H9 (cell line): ENCODE measurements at places on chromosomes 1 and 21.

- H3K27ac ChIP-seq: no peak overlapping the region
- peaks cover 4% of the 10 kb centered on the region; the same call in 1 of the 3 replicates for H3K36me3 ChIP-seq
- no peak for DNase-seq
- H3K4me3 ChIP-seq: no peak overlapping the region; the same call in 2 of the 3 replicates
- H3K4me1 ChIP-seq: peaks cover 4% of the 10 kb centered on the region; the same call in 1 of the 2 replicates
- peaks cover 2% of the 10 kb centered on the region; the same call in 1 of the 2 replicates for H3K27me3 ChIP-seq
These were observed 55.2 kb downstream of the AJAP1 start for GRCh38 chr1:4709641-4710040.

- no peaks in the 10 kb centered on the region for H3K27me3 ChIP-seq
- no peak overlapping the region for H3K4me3 ChIP-seq
- no peak for DNase-seq
- H3K36me3 ChIP-seq: no peaks in the 10 kb centered on the region
- no peaks in the 10 kb centered on the region for H3K4me1 ChIP-seq
- no peak overlapping the region for H3K27ac ChIP-seq
These were observed 18.8 kb upstream of the C2CD2 start for GRCh38 chr21:41972511-41973205.

GRCh38 chr1:223713546-223714420, 1.4 kb downstream of the CAPN2 start:
- peaks cover 8% of the 10 kb centered on the region; the same call in 1 of the 2 replicates for H3K4me1 ChIP-seq
- peaks cover 25% of the 10 kb centered on the region; the same call in 1 of the 2 replicates for H3K27me3 ChIP-seq
- peaks cover 6% of the 10 kb centered on the region; the same call in 2 of the 3 replicates for H3K36me3 ChIP-seq

- H3K27me3 ChIP-seq: no peaks in the 10 kb centered on the region
- no peak overlapping the region for H3K27ac ChIP-seq
- no peaks in the 10 kb centered on the region for H3K4me1 ChIP-seq
- H3K36me3 ChIP-seq: no peaks in the 10 kb centered on the region
These were observed 143.0 kb upstream of the GRIK3 start for GRCh38 chr1:37177230-37177864.

- no peak for DNase-seq
- H3K36me3 ChIP-seq: peaks cover 6% of the 10 kb centered on the region
- no peaks in the 10 kb centered on the region for H3K27me3 ChIP-seq
- peaks cover 8% of the 10 kb centered on the region; the same call in 1 of the 2 replicates for H3K4me1 ChIP-seq
- no peak overlapping the region for H3K4me3 ChIP-seq
These were observed 75.0 kb downstream of the XCL2 start for GRCh38 chr1:168468822-168469221.

DNA sequence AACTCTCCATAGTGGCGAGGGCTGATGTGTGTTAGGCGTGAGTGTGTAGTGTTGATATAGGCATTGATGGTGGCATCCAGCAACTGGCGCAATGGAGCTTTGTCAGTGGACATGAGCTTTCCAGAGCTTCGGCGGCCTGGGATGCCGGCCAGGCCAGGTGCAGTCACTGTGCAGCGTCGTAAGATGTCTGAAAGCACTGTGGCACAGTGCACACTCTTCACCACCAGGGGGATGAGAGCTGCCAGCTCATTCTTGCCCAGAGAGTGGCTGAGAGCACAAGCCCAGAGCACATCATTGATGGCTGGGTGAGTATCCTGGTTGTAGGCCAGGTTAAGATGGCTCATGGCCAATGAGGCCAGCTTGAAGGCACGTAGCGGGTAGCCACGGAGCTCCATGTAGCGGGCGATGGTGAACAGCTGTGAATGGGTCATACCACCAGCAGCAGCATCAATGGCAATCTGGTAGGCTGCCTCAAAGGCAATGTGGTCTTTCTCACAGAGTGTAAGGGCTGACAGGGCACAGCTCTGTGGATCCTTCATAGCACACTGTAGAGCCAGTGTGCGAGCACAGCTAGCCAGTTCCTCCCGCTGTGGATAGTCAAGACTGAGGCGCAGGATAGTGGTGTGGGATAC, 6.7 kb downstream of the UROD start:
- H3K4me1 ChIP-seq: no peaks in the 10 kb centered on the region
- 0 out of 3 replicates have a peak overlapping the region, but pooled peaks have one; percentile 30 for H3K4me3 ChIP-seq
- H3K27ac ChIP-seq: no peak overlapping the region
- no peaks in the 10 kb centered on the region for H3K27me3 ChIP-seq
- H3K36me3 ChIP-seq: peaks cover 4% of the 10 kb centered on the region; the same call in 2 of the 3 replicates

DNA sequence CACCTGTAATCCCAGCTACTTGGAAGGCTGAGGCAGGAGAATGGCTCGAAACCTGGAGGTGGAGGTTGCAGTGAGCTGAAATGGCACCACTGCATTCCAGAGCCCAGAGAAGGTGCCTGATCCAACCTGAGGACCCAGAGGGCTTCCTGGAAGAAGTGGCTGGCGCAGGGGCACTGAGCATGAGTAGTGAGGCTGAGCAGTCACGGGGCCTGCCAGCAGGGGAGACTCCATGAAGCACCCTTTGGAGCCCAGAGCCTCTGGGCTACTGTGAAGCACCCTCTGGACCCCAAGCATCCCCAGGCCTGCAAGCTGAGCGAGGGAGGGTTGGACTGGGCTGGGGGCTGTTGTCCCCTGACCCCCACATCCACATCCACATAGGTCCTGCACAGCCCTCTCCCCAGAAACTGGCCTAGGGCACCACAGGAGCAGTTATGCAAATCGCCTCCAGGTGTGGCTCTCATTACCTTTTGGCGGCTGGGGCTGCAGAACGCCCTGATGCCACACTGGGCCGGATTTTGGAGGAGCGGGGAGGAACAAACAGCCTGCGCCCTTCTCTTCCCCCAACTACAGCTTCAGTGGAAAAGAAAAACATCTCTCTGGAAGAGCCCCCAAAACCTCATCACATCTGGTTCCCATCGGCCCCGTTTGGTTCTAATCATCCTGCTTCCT, 78.2 kb upstream of the TARDBP start:
- H3K36me3 ChIP-seq: no peaks in the 10 kb centered on the region
- no peaks in the 10 kb centered on the region for H3K27me3 ChIP-seq

GRCh38 chr1:156236164-156236563, 5.8 kb upstream of the BGLAP start:
- H3K4me1 ChIP-seq: no peaks in the 10 kb centered on the region
- peaks cover 65% of the 10 kb centered on the region for H3K36me3 ChIP-seq
- no peak for DNase-seq
- H3K27ac ChIP-seq: no peak overlapping the region
- no peaks in the 10 kb centered on the region for H3K27me3 ChIP-seq

DNA sequence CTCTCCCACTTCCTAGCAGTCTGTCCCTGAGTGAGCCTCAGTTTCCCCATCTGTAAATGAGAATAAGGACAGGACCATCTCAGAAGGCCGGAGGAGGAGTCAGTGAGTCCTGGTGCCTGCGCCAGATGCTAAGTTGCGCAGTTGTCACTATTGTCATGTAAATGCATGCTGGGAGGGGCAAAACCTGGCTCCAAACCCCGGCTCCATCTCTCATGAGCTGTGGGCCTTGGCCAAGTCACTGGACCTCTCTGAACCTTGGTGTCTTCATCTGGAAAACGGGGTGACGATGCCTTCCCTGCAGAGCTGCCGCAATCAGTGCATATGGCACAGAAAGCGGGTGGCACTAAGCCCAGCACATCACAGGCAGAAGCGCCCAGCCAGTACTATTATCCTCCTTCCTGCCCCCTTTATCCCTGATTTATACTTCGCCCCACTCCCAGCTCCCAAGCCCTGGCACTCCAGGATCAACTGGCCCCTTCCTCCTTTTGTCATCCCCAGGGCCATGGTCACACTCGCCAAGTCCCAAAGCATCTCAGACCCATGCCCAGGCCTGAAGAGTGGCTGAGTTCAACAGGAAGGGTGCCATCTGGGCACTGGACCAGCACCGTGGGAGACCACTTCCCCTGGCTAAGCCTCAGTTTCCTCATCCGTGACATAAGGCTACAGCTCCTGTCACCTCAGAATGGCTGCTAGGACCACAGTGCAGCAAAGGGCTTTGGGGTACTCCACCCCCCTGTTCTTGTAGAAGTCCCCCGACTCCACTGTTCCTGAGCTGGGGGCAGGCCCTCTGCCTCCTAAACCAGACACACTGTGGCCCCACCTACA, 4.3 kb upstream of the PLEKHG5 start:
- peak; percentile 76 for DNase-seq
- no peak overlapping the region for H3K27ac ChIP-seq
- H3K4me1 ChIP-seq: peaks cover 4% of the 10 kb centered on the region; the same call in 1 of the 2 replicates

DNA sequence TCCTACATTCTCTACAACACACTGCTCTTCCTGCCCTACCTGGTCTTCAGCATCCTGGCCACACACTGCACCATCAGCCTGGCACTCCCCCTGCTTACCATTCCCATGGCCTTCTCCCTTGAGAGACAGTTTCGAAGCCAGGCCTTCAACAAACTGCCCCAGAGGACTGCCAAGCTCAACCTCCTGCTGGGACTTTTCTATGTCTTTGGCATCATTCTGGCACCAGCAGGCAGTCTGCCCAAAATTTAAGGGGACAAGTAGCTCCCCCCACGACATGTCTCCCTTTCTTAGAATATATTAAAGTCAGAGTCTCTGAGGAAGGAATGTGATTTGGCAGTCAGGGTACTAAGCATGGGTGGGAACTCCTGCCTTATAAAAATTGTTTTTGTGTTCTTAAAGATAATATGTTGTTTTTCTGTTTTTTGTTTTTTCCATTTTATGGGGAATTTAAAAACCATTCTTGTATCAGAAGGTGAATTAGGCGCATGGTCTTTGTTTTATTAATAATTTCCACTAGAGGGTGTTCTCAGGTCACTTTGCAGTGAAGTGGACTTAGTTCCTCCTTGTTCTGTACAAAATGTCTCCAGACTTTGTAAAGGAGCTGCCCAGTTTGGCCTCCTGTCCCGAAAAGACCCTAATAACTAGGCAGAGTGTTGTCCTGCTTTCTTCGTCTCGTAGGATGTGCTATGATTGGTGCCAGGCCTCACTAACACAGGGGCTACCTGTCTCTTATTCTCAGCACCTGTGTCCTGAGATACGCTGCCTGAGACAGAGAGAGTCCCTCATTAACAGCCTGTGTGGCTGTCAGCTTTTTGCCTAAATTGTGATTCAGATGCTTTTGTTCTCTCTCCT, 13.1 kb downstream of the UBIAD1 start:
- no peaks in the 10 kb centered on the region for H3K27me3 ChIP-seq
- H3K4me1 ChIP-seq: peaks cover 17% of the 10 kb centered on the region; the same call in 1 of the 2 replicates
- H3K36me3 ChIP-seq: peaks cover 25% of the 10 kb centered on the region; the same call in 2 of the 3 replicates
- peak overlapping the region; percentile 85 for H3K27ac ChIP-seq
- peak overlapping the region; percentile 37; the same call in 2 of the 3 replicates for H3K4me3 ChIP-seq
- no peak for DNase-seq

DNA sequence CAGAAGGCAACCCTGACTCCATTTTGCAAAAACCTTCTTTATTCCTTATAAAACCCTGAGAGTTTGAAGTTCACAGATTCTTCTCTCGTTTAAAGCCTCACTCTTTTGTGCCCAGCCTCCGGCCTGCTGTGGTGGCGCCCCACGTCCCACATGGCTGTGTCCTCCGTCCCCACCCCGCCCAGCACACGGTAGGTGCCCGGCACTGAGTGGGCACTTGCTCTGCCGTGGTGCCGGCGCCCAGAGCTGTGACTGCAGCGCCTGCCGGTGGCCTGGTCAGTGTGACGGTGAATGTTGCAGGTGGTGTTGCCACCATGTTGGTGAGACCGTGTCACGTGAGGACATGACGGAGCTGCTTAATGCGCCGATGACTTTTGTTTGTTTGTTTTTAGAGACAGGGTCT, 9.4 kb downstream of the ATAD3A start:
- no peaks in the 10 kb centered on the region for H3K27me3 ChIP-seq
- H3K36me3 ChIP-seq: peaks cover 64% of the 10 kb centered on the region
- no peak for DNase-seq
- no peak overlapping the region for H3K27ac ChIP-seq
- no peaks in the 10 kb centered on the region for H3K4me1 ChIP-seq

GRCh38 chr1:113780374-113781146, 21.3 kb upstream of the PHTF1 start:
- H3K4me3 ChIP-seq: no peak overlapping the region
- DNase-seq: no peak
- H3K36me3 ChIP-seq: peaks cover 22% of the 10 kb centered on the region
- no peak overlapping the region for H3K27ac ChIP-seq
- H3K27me3 ChIP-seq: no peaks in the 10 kb centered on the region

- H3K36me3 ChIP-seq: no peaks in the 10 kb centered on the region; the same call in none of the 2 replicates
- DNase-seq: no peak
- H3K27me3 ChIP-seq: peaks cover 11% of the 10 kb centered on the region; the same call in 1 of the 2 replicates
- peak overlapping the region; percentile 82 for H3K4me3 ChIP-seq
- no peak overlapping the region for H3K27ac ChIP-seq
- H3K4me1 ChIP-seq: peaks cover 5% of the 10 kb centered on the region; the same call in 1 of the 2 replicates
These were observed 553 bp downstream of the TTC3 start for GRCh38 chr21:37073417-37074196.

DNA sequence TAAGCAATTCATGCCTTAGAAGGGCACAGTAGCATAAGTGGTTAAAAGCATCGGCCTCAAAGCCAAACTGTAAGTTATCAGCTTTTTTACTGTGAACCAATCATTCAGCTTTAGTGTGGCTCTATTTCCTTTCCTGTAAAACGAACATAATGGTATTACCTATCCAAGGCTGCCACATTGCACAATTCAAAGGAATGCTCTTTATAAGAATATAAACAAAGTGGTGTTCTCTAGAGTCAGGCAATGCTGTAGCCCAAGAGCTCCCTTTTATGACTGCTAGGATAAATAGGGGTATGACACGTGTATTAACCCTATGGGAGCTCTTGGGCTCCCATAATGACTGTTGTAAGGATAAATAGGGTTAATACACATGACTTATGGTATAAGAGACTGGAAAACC, 25.4 kb downstream of the INTS7 start:
- no peaks in the 10 kb centered on the region for H3K27me3 ChIP-seq
- H3K27ac ChIP-seq: no peak overlapping the region
- H3K36me3 ChIP-seq: peaks cover 5% of the 10 kb centered on the region; the same call in 2 of the 3 replicates
- DNase-seq: no peak
- H3K4me1 ChIP-seq: no peaks in the 10 kb centered on the region
- no peak overlapping the region for H3K4me3 ChIP-seq

DNA sequence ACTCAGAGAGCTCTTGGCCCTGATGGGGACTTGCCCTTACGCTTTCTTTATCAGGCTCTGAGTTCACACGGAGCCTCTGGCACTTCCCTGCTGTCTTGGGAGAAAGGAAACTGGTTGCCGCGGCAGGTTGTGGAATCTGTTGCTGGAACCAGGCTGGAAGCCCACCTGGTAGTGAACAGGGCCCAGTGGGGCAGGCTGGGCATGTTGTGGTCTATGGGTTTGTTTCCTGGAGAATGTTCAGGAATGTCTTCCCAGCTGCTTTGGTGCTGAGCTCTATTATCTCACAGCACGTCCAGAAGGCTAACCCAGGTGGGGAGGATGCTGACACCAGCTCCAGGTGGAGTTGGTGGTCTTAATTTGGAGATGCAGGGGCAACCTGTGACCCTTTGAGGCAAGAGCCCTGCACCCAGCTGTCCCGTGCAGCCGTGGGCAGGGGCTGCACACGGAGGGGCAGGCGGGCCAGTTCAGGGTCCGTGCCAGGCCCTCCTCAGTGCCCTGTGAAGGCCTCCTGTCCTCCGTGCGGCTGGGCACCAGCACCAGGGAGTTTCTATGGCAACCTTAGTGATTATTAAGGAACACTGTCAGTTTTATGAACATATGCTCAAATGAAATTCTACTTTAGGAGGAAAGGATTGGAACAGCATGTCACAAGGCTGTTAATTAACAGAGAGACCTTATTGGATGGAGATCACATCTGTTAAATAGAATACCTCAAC, 33.3 kb upstream of the TDRD10 start:
- no peak overlapping the region for H3K27ac ChIP-seq
- no peak overlapping the region for H3K4me3 ChIP-seq
- H3K27me3 ChIP-seq: no peaks in the 10 kb centered on the region
- peaks cover 2% of the 10 kb centered on the region; the same call in 1 of the 2 replicates for H3K4me1 ChIP-seq
- no peaks in the 10 kb centered on the region; the same call in 2 of the 3 replicates for H3K36me3 ChIP-seq
